Karpas-422 (cell line): ENCODE measurements at places on chromosomes 16 and 17. TPM values are rescaled to one million over a fixed set of nuclear protein-coding genes. Genes with fewer than 3 reads are reported as not detected.
A peak's percentile ranks its signal among the peaks of the same experiment; 100 is the strongest.

RANBP10 gene
- 9.3 and 10.7 TPM in 2 replicates for total RNA-seq

MRPS34 gene
- total RNA-seq = 101 and 177 TPM in 2 replicates

ABCA3 gene
- total RNA-seq = 0.37 and 0.87 TPM in 2 replicates

INTS2 gene
- 18.7 and 34.7 TPM in 2 replicates for total RNA-seq

KRTAP4-9 gene
- total RNA-seq = not detected in 2 replicates

FGF11 gene
- 0.32 and 0.67 TPM in 2 replicates for total RNA-seq

HAP1 gene
- 0.04 and 0.48 TPM in 2 replicates for total RNA-seq

NPIPA8 gene
- not detected in 2 replicates for total RNA-seq

DNA sequence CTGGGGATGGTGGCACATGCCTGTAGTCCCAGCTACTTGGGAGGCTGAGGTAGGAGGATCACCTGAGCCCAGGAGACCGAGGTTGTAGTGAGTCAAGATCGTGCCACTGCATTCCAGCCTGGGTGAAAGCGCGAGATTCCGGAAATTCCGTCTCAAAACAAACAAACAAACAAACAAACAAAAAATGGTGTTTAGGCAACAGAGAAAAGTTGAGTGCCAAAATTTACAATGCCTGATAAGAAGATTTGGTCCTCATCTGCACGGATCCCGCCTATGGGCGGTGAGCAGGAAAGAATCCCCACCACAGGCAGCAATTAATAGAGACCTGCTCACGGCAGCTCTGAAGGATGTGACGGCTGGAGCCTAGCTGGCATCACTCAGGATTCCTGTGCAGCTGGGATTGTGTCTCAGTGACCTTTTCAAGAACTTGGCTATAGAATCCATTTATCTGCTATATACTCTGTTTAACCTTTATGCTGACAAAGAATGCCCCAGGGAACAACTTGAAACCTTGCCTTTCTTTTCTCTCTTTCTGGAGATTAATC lies 14.0 kb upstream of the TEX2 start:
- DNase-seq = no peak

- DNase-seq = no peak
Measured at GRCh38 chr16:88503374-88503770, 50.3 kb downstream of the ZFPM1 start.

DNA sequence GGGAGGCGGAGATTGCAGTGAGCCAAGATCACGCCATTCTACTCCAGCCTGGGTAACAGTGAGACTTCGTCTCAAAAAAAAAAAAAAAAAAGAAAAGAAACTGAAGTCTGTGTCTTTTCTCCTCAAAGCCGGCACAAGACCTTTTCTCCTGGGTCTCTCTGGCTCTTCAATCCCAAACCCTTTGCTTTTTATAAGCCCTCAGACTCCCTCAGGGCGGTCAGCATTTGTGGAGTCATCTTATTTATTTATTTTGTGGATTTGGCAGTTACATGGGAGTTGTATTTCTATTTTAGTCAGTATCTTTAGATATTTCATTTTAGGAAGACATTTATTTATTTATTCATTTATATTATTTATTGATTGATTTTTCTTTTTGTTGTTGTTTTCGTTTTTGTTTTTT lies 57.7 kb upstream of the MAP3K14 start:
- no peak for DNase-seq

DNA sequence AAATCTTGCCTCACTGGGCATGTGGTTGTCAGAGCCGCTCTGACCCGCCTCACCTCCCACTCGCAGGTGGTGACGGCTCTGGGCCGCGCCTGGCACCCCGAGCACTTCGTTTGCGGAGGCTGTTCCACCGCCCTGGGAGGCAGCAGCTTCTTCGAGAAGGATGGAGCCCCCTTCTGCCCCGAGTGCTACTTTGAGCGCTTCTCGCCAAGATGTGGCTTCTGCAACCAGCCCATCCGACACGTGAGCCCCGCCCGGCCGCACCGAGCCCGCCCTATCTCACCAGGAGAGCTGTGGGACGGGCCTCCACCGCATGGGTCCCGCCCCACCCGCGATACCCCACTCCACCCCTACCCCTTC lies 4.0 kb downstream of the TGFB1I1 start:
- no peak for DNase-seq

GRCh38 chr17:35988164-35988563 lies 1.6 kb upstream of the CCL14 start:
- DNase-seq = no peak

GRCh38 chr17:11997972-11998233 lies 628 bp upstream of the ZNF18 start:
- no peak for DNase-seq

DNA sequence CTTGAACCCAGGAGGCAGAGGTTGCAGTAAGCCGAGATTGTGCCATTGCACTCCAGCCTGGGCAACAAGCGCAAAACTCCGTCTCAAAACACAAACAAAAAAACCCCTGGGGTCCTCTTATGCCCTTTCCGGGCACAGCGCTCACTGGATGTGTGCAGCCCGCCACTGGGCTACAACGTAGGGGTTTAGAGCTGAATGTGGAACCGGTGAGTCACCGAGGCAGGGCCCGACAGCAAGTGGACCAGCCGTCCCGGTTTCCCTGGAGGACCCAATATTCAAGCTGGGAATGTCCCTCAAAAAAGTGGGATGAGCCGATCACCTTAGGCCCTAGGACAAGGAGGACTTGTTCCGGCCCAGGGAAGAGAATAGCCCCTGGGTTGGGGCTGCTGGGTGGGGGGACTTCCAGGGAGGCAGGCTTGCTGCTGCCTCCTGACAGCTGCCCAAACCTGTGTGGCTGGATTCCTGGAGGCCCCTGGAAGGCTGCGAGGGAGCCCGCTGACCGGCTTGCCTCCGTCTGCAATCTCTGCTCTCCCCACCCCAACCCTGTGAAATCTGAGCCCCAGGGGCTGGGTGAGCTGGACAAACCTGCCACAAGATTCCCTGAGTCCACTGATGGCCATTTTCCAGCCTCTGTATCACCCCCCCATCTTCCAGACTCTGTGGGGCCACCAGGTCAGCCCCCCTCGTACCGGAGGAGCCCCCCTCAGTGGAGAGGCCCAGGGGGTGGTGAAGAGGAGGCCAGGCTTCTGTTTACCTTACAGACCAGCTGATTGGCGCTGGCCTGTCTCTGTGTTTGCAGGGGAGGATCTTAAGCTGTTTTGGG lies 2.9 kb upstream of the CLDN9 start:
- DNase-seq = no peak

DNA sequence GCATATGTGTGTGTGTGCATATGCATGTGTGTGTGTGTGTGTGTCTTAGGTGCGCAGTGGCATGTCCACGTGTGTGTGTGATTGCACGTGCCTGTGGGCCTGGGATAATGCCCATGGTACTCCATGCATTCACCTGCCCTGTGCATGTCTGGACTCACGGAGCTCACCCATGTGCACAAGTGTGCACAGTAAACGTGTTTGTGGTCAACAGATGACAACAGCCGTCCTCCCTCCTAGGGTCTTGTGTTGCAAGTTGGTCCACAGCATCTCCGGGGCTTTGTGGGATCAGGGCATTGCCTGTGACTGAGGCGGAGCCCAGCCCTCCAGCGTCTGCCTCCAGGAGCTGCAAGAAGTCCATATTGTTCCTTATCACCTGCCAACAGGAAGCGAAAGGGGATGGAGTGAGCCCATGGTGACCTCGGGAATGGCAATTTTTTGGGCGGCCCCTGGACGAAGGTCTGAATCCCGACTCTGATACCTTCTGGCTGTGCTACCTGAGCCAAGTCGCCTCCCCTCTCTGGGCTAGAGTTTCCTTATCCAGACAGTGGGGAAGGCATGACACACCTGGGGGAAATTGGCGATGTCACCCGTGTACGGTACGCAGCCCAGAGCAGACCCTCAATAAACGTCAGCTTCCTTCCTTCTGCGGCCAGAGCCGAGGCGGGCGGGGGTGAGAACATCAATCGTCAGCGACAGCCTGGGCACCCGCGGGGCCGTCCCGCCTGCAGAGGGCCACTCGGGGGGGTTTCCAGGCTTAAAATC lies 47.6 kb downstream of the IL21R start:
- no peak for DNase-seq

- no peak for DNase-seq
Measured at GRCh38 chr16:17433577-17434451, 36.9 kb downstream of the XYLT1 start.

GRCh38 chr16:3059723-3060242 lies 5.7 kb upstream of the IL32 start:
- DNase-seq = no peak

DNA sequence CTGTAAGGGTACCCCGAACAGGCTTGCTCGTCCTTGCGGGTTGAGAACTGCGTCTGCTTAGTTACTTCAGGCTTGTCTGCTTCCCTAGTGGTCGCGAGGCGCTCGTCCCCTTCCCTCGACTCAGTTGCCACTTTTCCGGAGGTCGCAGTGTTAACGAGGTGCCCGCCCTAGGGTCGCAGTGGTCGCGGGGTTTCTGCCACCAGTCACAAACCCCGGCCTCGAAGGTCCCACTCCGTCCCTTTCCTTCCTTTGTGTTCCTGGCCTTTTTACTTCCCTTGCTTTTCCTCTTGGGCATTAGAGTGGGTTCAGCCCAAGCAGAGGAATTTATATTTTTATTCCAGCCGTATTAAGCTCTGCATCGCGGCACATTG lies 299 bp downstream of the NUP85 start:
- DNase-seq = no peak

- no peak for DNase-seq
Measured at GRCh38 chr17:65417406-65418221, 143.8 kb downstream of the AXIN2 start.

DNA sequence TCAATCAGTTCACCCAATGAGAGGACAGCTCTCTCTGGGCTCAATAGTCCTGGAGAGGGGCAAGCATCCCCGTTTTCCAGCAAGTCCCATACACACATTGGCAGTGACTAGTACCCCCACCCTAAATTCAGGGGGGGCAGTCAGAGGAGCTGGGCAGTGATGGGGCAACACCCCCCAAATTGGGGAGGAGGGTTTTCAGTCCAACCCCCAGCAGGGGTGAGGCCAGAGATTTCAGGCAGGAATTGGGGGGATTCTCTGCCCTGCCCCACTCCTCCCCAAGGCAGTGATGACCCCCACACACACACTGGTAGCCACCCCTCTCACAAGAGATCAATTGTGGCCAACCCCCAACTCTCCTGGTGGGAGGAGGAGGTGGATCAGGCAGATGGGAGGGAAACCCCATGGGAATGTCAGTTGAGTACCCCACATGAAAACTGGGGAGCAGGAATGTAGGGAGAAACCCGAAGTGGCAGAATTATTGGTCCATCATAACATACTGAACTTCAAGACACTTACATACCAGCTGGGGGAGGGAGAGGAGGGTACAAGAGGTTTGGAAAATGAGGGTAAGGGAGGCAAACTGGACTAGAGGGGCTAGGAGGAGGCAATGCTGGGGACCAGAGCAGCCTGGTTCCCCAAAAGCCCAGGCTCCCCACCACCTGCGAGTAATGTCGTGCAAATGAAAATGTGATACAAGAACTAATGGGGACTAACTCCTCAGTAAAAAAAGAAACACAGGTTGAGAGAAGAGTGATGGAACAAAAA lies 3.1 kb downstream of the VAMP2 start:
- no peak for DNase-seq

GRCh38 chr17:44584443-44584842 lies 27.2 kb downstream of the FZD2 start:
- DNase-seq = no peak

DNA sequence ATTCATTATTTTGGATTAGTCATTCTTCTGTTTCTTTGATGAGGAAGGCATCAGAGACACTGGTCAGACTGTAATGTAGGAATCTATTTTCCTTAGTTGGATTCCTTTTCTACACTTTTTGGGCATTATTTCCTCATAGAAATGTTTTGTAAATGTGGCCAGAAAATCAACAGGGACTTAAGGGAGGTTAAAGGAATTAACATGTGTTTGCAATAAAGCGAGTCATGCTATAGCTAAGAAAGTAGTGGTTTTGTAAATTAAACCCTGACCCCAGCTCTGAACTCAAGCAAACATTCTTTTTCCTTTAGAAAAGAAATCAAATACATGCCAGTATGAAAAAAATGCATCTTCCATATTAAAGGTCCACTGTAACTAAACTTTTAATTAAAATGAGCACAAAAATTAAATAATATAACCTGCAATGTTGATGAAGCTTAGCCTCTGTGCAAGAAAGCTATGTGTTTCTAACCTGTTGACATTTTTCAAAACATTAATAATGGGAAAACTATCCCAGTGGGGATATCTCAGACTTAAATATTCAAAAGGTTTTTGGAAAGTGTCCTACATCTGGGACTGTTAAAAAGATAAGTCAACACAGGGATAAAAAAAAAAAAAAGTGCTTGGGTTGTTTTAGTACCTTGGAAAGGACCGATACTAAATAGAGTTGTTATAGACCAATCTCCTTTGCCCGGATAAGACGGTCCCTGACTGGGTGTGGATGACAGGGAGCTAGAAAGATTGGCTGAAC lies 428.0 kb downstream of the CA10 start:
- DNase-seq = no peak

GRCh38 chr16:85800321-85800669 lies 800 bp downstream of the COX4I1 start:
- DNase-seq = no peak

GRCh38 chr16:74771656-74772315 lies 2.8 kb downstream of the FA2H start:
- peak; percentile 59 for DNase-seq

- DNase-seq = no peak
Measured at GRCh38 chr17:38430316-38430715, 2.1 kb downstream of the ARHGAP23 start.

DNA sequence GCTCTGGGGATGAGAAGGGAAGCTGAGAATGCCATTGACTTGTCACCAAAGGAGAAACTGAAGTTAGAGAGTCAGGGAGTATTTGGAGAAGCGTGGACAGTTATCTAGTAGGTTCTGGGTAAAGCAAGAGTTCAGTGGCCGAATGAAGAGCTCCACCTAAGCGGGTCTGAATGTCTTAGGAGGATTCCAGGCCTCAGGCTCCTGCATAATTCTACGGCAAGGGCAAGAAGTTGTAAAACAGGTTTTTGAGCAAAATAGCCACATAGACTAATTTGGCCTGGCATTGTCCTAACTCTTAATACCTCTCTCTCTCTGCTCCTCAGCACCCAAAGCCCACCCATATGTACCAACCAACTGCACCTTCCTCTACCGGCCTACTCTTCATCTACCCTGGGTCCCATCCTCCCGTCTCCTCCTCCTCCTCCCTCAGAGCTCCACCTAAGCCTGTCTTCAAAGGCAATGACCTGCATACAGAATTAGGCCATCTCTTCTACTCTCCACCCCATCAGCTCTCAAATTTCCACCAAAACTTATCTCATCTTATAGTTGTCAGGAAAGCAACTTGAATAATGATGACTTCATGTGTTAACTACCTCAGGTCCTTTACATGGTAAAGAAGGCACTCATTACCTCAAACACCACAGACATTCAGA lies 42.0 kb upstream of the KCNJ2 start:
- no peak for DNase-seq
